ENCODE measurements at places on chromosomes 1 and 21.

DNA sequence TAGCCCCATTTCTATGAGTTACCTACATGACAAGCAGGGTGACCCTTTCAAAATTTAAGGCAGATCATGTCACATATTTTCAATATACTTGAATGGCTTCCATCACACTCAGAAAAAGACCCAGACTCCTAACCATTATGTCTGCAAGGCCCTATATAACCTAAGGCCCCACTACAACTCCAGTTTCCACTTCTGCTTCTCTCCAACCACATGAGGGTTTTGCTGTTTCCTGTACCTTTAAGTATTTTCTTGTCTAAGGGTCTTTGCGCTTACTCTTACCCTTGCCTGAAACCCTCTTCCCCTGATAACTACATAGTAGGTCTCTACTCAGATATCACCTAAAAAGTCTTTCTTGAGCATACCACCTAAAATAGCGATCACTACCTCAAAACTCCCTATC, 46.1 kb downstream of the SGIP1 start:
- DNase-seq: no peak

GRCh38 chr1:29474274-29475244, 238.2 kb downstream of the PTPRU start:
- no peak for DNase-seq

DNA sequence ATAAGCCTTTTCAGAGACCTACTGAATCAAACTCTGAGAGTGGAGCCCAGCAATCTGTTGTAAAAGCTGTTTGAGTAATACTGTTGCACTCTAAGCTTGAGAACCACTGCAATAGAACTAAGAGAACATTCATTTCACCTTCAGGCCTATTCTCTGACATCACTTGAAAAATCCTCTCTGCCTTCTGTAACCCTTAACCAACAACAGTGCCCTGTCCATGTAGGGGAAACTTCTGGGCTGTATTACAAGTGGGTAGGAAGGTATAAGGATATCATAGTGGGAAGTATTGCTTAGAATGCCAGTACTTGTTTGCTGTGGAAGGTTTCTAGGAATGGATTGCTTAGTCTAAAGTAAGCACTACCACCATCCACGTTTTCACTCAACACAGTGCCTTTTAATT, 42.9 kb downstream of the SH3GLB1 start:
- no peak for DNase-seq

GRCh38 chr1:31588751-31589515, 12.6 kb downstream of the TINAGL1 start:
- DNase-seq: no peak

GRCh38 chr1:44031252-44032169, at the start of gene SLC6A9:
SLC6A9 (minus strand) TSS chr1:44031462; CDS start chr1:44024277, 7,185 bp downstream.
- peak; percentile 19 for DNase-seq

DNA sequence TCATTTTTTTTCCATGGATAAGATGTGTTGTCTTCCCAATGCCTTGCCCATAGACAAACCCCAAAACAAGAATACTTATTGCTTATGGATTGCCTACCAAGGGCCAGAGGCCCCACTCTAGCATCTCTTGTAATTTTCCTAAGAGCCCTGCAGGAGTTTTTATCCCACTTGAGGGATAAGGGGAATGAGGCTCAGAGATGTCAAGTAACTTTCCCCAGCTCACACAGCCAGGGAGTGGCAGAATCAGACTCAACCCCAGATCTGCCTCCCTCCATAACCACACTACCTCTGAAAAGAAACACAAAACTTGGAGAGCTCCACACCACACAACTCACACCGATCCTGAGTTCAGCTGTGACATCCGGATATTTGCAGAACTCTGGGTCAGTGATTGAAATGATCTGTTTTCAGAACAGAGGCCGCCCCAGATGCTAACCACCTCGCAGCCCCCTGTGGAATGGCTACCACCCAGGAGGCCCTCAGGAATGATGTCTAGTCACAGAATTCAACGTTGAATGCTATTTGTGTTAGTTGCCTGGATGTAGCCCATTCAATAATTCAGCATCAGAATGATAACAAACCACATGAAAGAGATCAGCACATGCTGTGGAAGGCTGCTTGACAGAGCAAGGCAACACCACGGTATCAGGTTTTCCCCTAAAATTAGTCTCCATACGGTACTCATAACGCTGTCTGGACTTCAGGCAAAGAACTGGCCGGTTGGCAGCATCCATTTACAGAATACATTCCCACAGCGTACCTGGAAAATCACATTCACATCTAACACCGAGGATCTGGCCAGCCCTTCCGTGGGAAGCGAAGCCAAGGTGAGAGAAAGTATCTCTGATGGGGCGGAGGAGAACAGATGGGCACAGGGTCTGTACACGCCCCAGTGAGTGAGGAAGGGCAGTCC, 231.9 kb downstream of the TOMM20 start:
- DNase-seq: no peak

DNA sequence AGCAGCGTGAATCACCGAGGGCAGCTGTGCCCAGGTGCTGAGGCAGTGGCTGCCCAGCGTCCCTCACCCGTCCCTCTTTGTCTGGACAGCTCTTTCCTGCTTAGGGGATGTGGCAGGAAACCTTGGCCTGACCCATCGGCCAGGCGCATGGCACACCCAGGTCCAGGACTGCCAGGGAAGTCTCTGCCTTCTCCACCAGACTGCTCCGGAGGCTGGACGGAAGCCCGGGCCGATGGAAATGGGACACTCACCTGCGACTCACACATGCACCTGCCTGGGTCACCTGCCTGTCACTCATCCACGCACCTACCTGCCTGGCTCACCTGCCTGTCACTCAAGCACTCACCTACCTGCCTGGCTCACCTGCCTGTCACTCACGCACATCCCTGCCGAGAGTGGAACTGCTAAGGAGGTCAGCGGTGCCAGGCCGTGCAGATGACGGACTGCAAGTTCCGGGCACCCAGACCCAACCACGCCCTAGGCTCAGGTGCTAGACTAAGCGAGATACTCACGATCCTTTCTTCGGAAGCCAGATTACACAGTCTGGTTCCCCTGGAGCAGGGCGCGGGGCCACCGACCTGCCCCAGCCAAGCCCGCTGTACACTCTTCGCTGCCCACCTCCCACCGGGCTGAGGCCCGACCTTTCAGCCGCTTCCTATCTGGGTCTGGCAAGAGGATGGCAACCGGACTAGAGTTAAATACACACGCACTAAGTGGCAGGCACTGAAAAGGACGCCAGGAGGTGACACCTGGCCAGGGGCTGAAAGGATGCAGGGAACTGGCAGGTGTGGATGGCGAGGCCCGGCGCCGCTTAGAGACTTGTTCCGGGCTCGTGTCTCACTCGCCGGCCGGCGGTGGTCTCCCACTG, 1.1 kb downstream of the UBE2J2 start:
- DNase-seq: peak; percentile 21

GRCh38 chr21:43775795-43776430, at the start of gene CSTB:
CSTB (minus strand) TSS chr21:43776308; CDS start chr21:43776269, 39 bp downstream.
- peak; percentile 68 for DNase-seq

DNA sequence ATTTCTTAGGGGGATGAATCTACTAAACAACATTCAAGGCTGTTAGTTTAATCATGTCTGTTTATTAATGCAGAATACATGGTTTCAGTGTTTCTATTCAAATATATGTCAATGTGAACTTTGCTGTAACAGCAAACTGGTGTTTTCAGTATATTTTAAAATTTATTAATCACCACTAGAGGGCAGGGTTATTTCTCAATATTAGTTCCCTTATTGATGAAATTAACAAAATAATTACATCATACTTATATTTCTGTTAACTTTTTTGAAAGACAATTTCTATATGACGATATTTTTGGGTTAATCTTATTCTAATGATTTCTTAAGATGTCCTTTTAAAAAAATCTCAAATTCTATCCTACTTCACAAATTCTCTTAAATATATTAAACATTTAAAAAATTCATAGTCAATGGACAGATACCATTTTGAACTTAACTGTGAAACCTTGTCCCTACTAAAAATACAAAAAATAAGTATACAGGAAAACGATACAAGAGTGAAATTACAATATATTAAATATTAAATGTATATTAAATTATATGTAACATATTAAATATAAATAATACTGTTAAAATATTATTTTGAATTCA, 1034.1 kb upstream of the PRMT6 start:
- DNase-seq: no peak

GRCh38 chr1:169105087-169105433, 1.4 kb upstream of the ATP1B1 start:
- no peak for DNase-seq

- DNase-seq: no peak
Measured at GRCh38 chr1:97551113-97551512, 369.7 kb downstream of the DPYD start.

GRCh38 chr1:6491480-6491962, at the start of gene PLEKHG5:
PLEKHG5 (minus strand) TSS chr1:6491667; CDS start chr1:6477571, 14,096 bp downstream.
- DNase-seq: no peak

- no peak for DNase-seq
Measured at GRCh38 chr1:216034506-216034905, 388.7 kb downstream of the USH2A start.

DNA sequence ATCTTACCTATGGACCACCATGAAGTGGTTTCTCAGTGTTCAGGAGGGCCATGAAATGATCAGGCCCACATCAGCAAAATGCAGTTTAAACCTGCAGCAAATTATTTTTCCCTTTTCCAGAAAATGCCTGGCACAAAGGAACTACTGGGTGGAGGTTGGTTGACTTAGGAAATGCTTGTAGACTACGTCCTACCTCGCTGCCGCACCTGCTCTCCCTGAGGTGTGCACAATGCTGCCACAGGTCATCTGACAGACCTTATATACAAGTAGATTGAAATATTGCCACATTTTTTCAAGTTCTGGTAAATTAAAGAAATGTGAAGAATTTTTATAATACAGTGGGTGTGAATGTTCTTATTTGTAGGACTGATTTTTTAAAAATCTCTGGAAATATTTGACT, 166.7 kb upstream of the PDE4B start:
- DNase-seq: no peak

DNA sequence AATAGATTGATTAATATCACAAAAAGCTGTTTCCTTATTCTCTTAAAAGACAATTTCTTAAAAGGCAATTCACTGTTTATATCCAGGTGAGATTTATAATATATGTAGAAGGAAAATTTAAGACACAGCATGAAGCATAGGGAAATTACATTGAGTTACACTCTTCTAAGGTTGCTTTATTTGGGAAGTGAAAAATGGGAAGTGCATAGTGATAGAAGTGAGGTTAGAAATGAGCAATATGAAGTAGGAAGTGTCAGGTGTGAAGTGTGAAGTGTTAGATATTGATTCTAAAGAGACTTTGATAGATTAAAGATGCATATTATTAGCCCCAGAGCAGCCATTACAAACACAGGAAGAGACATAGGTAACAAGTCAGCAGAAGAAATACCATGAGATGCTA, 40.3 kb downstream of the FH start:
- DNase-seq: no peak

- DNase-seq: no peak
Measured at GRCh38 chr1:236904892-236905741, 99.1 kb downstream of the MT1HL1 start.

All from DMS79 treated with DMSO at 0.1 percent for 48 hours (cell line).